ENCODE measurements at places on chromosomes 12 and 14. TPM values are rescaled to one million over a fixed set of nuclear protein-coding genes. Genes with fewer than 3 reads are reported as not detected.

TAS2R14 gene
- 0.52 TPM for total RNA-seq

TESPA1 gene
- total RNA-seq = not detected

VDR gene
- 4.3 TPM for total RNA-seq

DCAF11 gene
- 55.1 TPM for total RNA-seq

KCNC2 gene
- not detected for total RNA-seq

PAN2 gene
- 43.8 TPM for total RNA-seq

CD9 gene
- 54.7 TPM for total RNA-seq

GPR68 gene
- 0.37 TPM for total RNA-seq

SSTR1 gene
- 1.7 TPM for total RNA-seq

B3GNT4 gene
- not detected for total RNA-seq

CKB gene
- 462 TPM for total RNA-seq

STAB2 gene
- total RNA-seq = not detected

SELPLG gene
- 1.8 TPM for total RNA-seq

P2RX7 gene
- 1.1 TPM for total RNA-seq

WDR20 gene
- 17.5 TPM for total RNA-seq

TSPAN8 gene
- not detected for total RNA-seq

CCDC38 gene
- not detected for total RNA-seq

TAS2R43 gene
- not detected for total RNA-seq

INSM2 gene
- not detected for total RNA-seq

RNF10 gene
- total RNA-seq = 305 TPM

CSRP2 gene
- total RNA-seq = 16.2 TPM

KRT6A gene
- total RNA-seq = 0.11 TPM

Data from heart left ventricle (tissue), 16 donors.